ENCODE measurements at places on chromosomes 7 and 10.

DNA sequence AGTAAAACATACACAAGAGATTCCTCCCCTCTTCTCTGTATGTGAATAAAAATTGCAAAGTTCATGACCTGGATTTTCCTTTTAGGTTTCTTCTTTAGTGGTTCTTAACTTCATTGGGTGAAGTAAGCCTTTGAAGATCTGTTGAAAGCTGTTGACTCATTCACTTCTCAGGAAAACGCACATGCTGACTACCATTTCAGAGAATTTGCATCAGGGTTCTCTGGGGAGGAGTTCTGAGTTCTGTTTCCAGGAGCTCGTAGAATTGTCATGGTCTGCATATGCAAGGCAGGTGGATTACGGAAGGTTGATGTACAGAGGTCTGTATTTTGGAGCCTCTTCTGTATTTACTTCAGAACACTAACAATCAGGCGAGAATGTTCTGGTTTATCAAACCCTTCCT is 962 bp upstream of the SLC26A4 start:
- peaks cover 15% of the 10 kb centered on the region for H3K27me3 ChIP-seq
- peak overlapping the region; percentile 34 for H3K27ac ChIP-seq
- H3K4me3 ChIP-seq, result peak overlapping the region; percentile 88
- DNase-seq, result peak; percentile 67
- H3K36me3 ChIP-seq, result no peaks in the 10 kb centered on the region
- peaks cover 28% of the 10 kb centered on the region for H3K4me1 ChIP-seq

GRCh38 chr7:108200326-108200725 is 70.2 kb upstream of the LAMB4 start:
- H3K4me3 ChIP-seq, result no peak overlapping the region
- H3K4me1 ChIP-seq, result no peaks in the 10 kb centered on the region
- H3K36me3 ChIP-seq, result no peaks in the 10 kb centered on the region
- H3K27me3 ChIP-seq, result peaks cover 12% of the 10 kb centered on the region

GRCh38 chr10:118701529-118702323 is 53.0 kb downstream of the CACUL1 start:
- no peak for DNase-seq
- H3K4me1 ChIP-seq, result peaks cover 5% of the 10 kb centered on the region
- no peaks in the 10 kb centered on the region for H3K27me3 ChIP-seq
- no peak overlapping the region for H3K27ac ChIP-seq
- no peak overlapping the region for H3K4me3 ChIP-seq
- peaks cover 38% of the 10 kb centered on the region for H3K36me3 ChIP-seq

- H3K4me1 ChIP-seq, result no peaks in the 10 kb centered on the region
- no peak for DNase-seq
- H3K4me3 ChIP-seq, result no peak overlapping the region
- peaks cover 4% of the 10 kb centered on the region for H3K27me3 ChIP-seq
Measured at GRCh38 chr10:109968953-109969759, 38.6 kb upstream of the ADD3 start.

DNA sequence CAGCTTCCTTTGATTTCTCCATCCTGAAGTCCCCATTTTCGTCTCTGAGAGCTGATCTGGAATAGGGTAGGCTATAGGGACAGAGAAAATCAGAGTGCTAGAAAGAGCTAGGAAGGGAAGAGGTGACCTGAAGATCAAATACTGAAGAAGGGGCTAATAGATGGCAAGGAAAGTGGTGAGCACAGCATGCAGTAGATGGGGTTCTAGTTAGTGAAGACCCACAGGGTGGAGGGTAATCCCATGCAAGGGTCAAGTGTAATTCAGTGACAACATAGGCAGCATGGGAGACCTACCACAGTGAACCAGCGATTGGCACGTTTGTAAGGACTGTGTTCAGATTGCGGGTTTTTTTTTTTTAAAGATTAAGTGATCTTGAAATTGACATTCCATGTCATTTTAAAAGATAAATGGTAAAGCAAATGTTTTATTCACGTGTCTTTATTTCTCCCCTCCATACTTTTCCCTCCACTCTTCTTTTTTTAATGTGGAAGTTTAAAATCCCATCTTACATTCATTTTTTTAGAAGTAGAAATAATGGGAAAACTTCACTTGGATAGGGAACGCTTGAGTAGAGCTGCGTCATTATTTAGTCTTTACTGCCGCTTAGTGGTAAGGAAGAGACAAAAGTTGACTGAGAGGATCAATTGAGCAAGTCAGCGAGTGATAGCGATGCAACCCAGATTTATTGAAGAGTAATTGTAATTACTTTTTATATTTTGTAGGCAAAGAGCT is 21.0 kb upstream of the ABI1 start:
- no peak overlapping the region for H3K4me3 ChIP-seq
- no peaks in the 10 kb centered on the region for H3K36me3 ChIP-seq
- DNase-seq, result no peak
- no peaks in the 10 kb centered on the region for H3K27me3 ChIP-seq
- H3K4me1 ChIP-seq, result peaks cover 1% of the 10 kb centered on the region
- no peak overlapping the region for H3K27ac ChIP-seq

DNA sequence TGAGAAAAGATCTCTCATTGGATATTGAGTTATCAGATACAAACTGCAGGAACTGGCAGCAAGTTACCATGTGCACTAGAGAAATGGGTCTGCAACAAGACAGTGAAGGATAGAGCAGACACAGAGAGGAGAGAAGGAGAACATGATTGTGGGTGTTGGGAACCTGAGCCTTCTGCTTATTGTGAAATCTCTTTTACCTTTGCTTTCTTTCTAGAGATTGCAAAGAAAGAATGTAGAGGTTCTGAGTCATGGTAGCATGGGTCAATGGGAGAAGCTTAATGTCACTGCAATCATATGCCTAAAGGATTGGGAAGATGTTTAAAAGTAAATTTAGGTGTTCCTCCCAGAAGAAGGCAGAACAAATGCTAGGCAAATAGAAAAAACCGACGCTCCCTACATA is 821.4 kb downstream of the CCSER2 start:
- no peak for DNase-seq
- H3K4me1 ChIP-seq, result no peaks in the 10 kb centered on the region
- H3K27ac ChIP-seq, result no peak overlapping the region
- no peaks in the 10 kb centered on the region for H3K27me3 ChIP-seq
- H3K4me3 ChIP-seq, result no peak overlapping the region

DNA sequence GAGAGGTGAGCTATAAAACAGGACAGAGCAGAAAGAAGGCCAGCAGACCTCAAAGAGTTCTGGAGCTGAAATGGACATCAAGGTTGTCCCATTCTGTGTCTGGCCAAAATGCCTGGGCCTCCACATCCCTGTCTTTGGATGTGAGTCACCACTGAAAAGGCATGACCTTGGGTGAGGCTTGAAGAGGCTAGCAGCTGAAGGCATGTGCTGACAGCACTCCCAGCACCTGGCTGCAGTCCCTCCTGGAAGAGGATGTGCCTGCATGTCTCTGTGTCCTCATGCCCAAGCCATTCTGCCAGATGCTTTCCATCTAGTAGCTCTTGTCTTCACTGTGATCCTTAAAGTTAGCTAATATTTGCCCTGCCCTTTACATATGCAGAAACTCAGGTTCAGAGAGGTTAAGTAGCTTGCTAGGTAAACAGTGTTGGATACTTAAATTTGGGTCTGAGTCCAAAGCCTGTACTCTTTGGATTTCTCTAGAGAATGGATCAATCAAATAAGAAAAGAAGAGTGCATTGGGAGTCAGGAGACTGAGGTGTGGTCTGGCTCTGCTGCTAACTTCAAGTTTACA is 35.8 kb downstream of the HECW1 start:
- no peaks in the 10 kb centered on the region for H3K4me1 ChIP-seq
- no peak overlapping the region for H3K27ac ChIP-seq
- no peaks in the 10 kb centered on the region for H3K27me3 ChIP-seq
- H3K36me3 ChIP-seq, result no peaks in the 10 kb centered on the region
- H3K4me3 ChIP-seq, result no peak overlapping the region

DNA sequence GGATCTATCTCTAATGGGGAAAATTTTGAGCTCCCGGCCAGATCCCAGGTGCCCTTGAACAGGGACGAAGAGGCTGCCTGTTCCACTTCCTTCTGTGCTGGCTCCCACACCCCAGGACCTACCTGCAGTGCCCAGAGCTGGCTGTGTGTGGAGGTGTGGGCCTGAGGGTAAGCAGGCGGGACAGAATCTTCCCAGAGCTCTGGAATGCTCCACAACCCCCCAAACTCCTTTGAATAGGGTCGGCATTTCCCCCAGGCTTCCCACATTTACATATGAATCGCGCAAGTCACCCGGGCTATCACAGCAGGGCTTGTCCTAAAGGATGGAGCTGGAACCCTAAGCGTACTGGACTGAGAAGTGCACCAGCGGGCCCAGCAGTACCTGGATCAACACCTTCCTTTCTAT is 95.9 kb downstream of the DNMBP start:
- no peak overlapping the region for H3K4me3 ChIP-seq
- H3K36me3 ChIP-seq, result peaks cover 12% of the 10 kb centered on the region
- peaks cover 5% of the 10 kb centered on the region for H3K4me1 ChIP-seq
- H3K27me3 ChIP-seq, result no peaks in the 10 kb centered on the region
- no peak for DNase-seq

DNA sequence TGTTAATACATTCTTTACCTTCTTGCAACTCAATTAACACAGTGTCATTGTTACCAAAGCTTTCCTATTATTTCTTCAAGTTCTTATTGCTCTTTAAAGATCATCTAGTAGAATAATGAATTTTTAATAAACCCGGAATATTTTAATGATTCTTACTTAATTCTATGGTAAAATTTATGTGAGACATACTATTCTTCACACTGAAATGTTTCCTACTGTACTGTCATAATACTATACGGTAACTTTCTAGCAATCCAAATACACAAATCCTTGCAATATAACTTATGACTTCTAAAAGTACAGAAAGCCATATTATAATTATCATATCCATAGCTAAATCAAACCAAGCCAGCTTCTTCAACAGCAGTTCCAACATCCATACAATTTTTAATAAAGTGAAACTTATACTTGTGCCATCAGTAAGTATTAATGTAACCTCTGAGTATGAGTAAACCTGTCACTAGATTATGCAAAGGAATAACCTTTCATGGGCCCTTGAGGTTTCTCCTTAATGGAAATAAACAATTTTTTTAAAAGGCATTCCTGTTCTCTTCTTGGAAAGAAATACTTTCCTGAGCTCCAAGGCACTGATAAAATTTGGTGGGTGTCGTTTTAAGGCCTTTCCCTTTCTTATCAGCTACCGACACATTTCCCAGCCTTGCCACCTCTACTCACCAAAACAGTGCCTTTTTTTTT is 87.4 kb downstream of the IMMP2L start:
- no peaks in the 10 kb centered on the region for H3K4me1 ChIP-seq
- H3K27ac ChIP-seq, result no peak overlapping the region
- H3K4me3 ChIP-seq, result no peak overlapping the region
- no peaks in the 10 kb centered on the region for H3K27me3 ChIP-seq

DNA sequence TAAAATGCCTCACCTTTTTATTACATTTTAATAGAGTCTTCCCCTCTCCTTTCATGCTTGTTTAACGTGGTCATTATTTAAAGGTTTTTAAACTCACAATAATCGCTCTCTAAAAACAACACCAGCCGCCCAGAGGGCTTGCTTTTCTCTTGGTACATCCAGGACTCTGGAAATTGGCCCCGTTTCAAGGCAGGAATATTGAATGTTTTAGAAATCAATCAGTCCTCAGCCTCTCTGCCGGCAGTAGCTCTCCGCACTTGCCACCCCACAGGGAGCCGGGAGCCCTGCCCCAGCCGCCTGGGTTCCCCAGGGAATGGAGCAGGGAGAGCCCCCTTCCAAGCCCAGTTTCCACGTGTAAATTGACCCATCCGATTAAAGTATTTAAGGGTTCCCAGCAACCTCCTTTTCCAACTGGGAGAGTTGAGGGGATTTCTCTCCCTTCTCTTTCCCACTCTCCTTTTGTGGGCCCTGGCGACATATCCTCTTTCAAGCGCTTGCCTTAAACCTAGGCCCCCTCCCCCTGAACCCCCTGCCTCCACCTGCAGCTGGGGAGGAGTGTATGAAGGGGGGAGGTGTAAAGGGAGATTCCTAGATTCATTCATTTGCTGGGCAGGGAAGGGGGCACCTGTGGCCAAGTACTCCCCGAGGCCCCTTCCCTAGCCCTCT is 1.9 kb downstream of the FGF8 start:
- H3K27ac ChIP-seq, result peak overlapping the region; percentile 87
- peaks cover 25% of the 10 kb centered on the region for H3K4me1 ChIP-seq
- peaks cover 8% of the 10 kb centered on the region for H3K36me3 ChIP-seq
- peaks cover 72% of the 10 kb centered on the region for H3K27me3 ChIP-seq
- no peak for DNase-seq

GRCh38 chr7:85039196-85039923 is 147.5 kb downstream of the SEMA3D start:
- no peak overlapping the region for H3K27ac ChIP-seq
- no peak for DNase-seq
- no peaks in the 10 kb centered on the region for H3K27me3 ChIP-seq
- no peak overlapping the region for H3K4me3 ChIP-seq
- H3K4me1 ChIP-seq, result peaks cover 2% of the 10 kb centered on the region

DNA sequence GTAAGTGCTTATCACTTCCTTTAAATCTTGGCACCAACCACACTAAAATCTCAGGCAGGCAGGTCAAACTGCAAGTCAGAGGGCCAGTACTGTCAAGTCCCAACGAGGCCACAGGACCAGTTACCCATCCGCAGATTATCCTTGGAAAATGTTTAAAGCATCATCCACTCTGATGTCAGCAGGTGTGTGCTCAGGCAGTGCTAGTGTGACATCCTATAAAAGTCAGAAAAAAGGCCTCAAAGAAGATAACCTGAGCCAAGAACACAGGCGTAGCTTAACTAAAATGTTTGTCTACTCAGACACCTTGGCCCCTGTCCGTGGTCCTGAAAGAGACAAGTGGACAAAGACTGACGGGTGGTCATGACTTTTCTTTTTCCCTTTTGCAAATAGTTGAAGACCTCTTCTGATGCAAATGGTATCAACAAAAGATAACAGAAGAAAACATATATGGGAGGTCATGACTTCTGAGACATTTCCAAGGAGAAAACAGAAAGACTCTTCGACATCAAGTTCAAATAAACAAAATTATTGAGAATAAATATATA is 309.3 kb downstream of the KCNMA1 start:
- no peak overlapping the region for H3K27ac ChIP-seq
- no peak overlapping the region for H3K4me3 ChIP-seq
- H3K36me3 ChIP-seq, result no peaks in the 10 kb centered on the region
